ENCODE measurements at places on chromosomes 2 and 18.

- no peak for DNase-seq
Measured at GRCh38 chr2:69291721-69292120, 95.3 kb downstream of the GFPT1 start.

GRCh38 chr2:30380824-30381223, 66.2 kb upstream of the LCLAT1 start:
- DNase-seq, result no peak

- DNase-seq, result no peak
Measured at GRCh38 chr18:392928-393573, 107.5 kb downstream of the COLEC12 start.

DNA sequence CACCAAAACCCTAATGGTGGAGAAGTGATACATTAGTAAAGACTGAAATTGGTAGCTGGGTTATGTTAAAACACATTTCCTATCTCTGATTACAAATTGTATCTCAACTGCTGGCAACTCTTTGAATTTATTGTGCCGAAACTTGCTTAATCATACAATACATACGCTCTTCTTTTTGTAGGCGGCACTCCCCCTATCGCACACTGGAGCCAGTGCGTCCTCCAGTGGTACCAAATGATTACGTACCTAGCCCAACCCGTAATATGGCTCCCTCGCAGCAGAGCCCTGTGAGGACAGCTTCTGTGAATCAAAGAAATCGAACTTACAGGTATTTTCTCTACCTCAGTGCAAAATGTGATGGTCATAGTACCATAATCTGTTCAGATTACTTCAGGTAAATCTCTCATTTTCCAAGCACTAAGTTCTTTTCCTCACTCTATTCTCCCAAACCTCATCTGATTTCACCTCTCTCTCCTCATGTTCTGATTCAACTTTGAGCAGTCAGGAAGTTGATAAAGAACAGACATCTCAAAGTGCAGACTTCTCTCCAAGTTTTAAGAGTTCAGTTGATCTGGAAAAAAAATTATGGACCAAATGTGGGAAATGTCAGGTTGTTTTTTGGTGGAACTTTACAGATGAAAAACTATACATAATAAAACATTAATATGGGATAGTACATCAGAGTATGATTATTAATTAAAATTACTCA, 66.5 kb downstream of the ABI2 start:
- peak; percentile 2 for DNase-seq

- DNase-seq, result no peak
Measured at GRCh38 chr2:106582148-106583143, 95.3 kb downstream of the CD8B2 start.

DNA sequence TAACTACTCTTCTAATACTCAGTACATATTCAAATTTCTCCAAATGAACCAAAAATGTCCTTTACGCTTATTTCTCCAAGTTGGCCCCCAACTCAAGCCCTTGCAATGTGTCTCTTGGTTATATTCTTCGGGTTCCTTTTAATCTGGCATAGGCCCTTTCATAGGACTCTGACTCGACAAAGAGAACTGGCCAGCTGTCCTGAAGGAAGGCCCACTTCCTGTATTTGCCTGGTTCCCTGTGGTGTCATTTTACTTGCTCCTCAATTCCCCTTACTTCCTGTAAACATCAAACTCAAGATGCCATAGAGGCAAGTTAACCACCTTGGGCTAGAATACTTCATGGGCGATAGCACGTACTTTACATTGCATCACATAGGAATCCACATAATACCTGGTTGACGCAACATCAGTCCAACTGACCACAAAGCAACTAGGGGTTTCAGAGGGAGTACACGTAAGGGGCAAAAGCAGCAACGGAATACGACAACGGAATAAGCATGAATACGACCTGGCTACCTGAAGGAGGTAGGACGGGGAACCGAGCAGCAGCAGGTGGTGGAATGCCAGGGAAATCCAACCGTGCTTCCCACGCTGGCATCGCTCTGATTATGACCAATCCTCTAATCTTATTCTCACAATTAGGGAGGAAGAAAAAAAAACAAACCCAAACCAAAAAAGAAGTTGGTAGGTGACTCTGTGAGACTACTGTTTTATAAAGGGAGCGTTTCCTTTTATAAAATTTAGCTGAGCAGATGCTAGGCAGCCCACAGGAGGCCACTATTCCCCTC, 823 bp upstream of the GORASP2 start:
- peak; percentile 54 for DNase-seq

GRCh38 chr2:218006741-218007140, 3.9 kb upstream of the TNS1 start:
- no peak for DNase-seq

DNA sequence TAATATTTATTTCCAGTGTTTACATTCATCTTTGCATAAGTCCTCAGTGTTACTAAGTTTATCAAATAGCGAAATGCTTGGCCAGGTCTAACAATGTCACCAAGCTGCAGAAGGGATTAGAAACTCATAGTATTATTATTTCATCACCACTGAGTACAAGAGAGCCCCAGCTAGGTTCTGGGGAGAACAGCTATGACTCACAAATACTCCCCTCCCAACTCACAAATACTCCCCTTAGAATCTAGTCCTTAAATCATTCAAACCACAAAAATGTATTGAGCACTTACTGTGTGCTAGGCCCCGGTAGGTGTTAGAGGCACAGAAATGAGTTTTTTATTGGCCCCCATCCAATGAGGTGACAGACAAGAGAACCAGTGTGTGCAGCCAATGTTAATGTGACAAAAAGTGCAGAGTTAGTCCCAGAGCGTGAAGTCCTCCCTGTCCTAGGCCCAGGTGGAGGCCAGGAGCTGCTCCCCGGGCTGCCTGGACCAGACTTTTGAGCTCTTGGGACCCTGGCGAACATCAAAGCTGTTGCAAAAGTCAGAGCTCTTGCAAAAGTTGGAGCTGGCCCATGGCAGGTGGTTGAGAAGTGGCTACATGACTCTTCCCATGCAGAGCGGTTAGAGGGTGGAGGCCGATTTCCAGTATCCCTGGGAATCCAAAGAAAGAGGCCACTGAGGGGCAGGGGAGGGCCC, 9.8 kb downstream of the STEAP3 start:
- DNase-seq, result no peak

DNA sequence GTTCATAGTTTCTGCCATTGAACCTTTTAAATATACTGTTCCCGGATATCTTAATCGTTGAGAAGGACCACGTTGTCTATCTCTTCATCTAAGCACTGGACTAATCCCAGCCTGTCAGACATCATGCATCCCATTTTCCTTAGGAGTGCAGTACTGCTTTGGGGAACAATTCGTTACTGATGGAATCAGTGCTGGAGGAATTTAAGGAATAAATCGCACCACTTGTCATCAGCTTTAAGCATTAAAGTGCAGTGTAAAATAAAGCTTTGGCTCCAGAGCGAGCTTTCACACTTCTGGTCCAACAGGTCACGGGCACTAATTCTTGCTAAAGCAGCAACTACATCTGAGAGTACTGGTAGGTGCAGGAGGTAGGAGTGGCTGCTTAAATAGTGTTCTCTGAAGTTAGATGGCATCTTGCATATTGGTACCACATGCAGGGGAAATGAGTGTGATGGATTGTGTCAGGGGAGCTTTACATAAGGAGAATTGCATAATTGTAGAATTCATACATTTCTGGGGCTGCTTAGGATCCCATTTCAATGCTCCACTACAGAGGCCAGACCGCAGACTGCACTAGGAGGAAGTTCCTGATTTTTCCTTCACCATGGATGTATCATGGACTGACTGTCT, 105.7 kb upstream of the RASGRP3 start:
- no peak for DNase-seq

DNA sequence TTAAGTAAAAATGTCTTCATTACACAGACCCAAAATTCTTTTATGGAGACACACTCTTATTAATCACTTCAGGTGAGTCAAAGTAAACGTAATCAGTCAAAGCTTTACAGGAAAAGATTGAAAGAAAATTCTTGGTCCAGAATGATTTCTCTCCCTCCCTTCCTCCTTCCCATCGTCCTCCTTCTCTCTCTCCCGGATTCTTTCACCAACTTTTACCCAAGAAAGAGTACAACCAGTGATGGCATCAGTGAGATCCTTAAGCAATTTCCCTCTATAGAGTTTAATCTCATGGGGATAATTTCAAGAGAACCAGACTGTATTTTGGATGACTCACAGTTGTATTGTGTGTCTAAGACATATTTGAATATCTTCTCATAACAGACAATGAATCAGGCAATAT, 258.1 kb downstream of the ALK start:
- DNase-seq, result no peak

- DNase-seq, result no peak
Measured at GRCh38 chr2:43402002-43402401, 175.6 kb upstream of the ZFP36L2 start.

- DNase-seq, result no peak
Measured at GRCh38 chr2:230042195-230042594, 26.5 kb downstream of the SLC16A14 start.

DNA sequence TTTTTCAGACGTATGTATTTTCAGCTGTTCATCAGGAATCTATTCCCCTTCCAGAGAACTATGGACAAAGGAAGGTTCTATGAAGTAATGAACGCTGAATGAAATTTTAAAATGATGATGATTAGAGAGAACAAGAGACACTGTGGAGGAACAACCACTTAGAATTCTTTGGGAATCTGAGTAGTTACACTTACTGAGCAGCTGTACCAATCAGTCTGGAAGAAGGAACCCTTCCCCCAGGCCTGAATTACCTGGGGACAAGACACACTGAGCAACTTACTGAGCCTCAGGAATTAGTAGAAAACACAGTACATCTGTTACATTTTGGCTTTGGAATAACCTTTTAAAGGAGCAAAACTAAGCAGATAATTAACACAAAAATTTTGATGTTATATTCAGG, 1.9 kb downstream of the MSTN start:
- DNase-seq, result no peak

DNA sequence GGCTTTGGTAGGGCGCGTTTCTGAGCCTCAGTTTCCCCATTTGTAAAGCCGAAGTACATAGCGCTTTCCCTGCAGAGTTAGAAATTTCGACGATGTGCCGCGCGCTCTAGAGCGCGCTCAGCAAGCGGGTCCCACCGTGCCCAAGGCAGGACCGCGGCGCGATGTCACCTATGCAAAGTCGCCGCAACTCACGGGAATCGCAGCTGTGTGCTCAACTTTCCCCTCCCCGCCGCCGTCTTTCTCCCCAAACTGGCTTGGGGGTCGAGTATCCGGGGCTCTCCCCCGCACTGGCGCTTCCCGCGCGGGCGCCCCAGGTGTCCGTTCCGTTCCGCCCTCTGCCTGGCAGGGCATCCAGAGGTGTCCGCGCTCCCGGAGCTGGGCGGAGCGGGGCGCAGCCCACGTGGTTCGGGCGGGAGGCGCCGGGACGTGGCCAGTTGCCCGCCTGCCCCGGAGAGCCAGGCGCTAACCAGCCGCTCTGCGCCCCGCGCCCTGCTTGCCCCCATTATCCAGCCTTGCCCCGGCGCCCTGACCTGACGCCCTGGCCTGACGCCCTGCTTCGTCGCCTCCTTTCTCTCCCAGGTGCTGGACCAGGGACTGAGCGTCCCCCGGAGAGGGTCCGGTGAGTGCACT, at the start of gene MLPH:
TSS of gene MLPH (plus strand) at position 433 of the 630 bp plus-strand sequence. CDS start 6,176 bp downstream, outside the sequence.
- DNase-seq, result no peak

GRCh38 chr2:37080689-37081088, 3.5 kb downstream of the HEATR5B start:
- DNase-seq, result no peak

GRCh38 chr2:165410276-165410675, 59.2 kb upstream of the CSRNP3 start:
- no peak for DNase-seq

DNA sequence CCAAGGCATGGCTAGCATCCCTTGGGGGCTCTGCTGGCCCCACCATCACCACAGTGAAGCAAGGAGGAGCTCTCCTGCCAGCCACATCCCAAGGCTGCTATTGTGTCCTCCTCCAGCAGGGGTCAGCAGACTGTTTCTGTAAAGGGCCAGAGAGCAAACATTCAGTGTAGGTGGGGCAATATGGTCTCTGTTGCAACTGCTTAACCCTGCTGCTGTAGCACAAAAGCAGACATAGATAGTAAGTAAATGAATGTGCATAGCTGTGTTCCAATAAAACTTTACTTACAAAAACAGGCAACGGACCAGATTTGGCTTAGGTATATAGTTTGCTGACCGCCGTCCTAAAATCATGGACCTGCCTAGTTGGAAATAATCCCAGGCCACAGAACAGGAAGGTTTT, 36.4 kb upstream of the ZBTB7C start:
- peak; percentile 47 for DNase-seq

GRCh38 chr18:39913672-39914366, 2041.2 kb upstream of the PIK3C3 start:
- no peak for DNase-seq

DNA sequence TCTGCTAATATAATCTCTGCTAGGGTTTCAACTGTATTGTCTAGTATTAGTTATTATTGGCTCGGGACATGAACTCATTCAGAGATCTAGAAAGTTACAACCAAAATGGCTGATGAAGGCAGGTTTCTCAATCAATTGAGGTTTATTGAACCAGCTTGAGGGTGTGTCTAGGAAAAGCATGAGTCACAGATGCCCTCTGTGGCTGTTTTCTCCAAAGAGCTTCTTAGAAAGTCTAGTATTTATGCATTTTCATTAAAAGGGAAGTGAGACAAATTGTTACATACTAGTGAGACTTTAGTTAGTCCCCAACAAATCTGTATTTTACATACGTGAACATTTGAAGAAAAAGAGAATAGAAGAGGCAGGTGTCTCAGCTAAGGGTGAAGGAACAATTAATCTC, 23.0 kb upstream of the RTTN start:
- DNase-seq, result no peak

- no peak for DNase-seq
Measured at GRCh38 chr2:2824588-2824987, 493.5 kb upstream of the MYT1L start.

DNA sequence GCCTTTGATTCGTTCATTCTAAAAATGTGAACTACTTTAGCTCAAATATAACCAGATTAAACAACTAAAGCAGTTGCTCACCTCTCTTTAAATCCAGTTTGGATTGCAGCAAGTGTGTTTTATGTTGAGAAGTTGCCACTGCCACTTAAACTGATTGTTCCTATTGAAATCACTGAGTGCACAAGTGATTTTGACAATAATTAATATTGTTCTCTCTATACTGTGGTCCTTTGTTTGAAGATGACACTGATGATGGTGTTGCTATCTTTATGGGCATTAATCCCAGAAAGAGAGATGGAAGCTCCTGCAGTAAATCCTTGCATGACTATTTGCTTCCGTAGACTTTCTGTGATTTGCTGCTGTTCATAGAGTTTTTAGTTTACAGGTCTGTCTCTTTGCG, 251.4 kb upstream of the ZEB2 start:
- DNase-seq, result no peak

Data from iPS DF 19.7 (cell line).